Psoas muscle (tissue), 8 donors: ENCODE measurements at places on chromosomes 16 and 17.
A peak's percentile ranks its signal among the peaks of the same experiment; 100 is the strongest.

GRCh38 chr17:968812-969730 is 10.5 kb downstream of the NXN start:
- DNase-seq: no peak

DNA sequence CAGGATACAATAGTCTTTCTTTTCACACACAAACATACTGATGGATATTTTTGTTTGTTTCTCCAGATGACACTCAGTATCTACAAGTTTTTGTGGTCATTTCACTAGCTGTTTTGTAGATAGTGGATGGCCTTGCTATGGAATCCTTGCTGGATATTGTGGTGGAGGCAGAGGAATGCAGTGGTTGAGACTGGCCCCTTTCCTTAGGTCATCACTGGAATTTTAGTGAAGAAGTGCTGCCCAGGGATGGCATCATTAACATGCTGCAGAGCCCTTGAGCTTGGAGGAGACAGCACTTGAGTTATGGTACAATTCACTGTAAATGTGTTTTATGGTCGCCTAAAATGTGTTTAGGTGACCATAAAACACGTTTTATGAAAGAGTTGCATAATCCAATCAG is 455.9 kb upstream of the HSBP1 start:
- no peak for DNase-seq

DNA sequence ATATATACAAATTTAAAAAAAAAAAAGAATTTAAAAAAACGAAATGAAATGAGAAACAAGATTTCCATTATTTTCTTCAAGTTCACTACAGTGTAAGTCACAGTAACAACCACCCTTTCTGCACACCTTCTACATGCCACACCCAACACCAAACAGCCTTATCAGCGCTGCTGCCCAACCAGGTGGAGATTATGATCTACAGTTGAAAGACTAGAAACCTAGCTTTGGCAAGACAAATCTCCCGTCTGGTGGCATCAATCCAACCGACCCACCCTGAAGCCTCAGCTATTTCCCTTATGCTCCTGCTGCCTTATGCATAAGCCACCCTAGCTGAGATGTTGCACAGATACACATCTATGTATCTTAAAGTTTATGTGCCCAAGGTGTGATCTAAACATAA is 60.8 kb downstream of the PARN start:
- no peak for DNase-seq

- DNase-seq: no peak
Observed at GRCh38 chr17:10657879-10658278, 770 bp upstream of the MYH3 start.

- no peak for DNase-seq
Observed at GRCh38 chr17:4715063-4715744, 4.8 kb downstream of the ARRB2 start.

GRCh38 chr16:10976634-10977033 is 32.3 kb downstream of the CLEC16A start:
- DNase-seq: no peak

DNA sequence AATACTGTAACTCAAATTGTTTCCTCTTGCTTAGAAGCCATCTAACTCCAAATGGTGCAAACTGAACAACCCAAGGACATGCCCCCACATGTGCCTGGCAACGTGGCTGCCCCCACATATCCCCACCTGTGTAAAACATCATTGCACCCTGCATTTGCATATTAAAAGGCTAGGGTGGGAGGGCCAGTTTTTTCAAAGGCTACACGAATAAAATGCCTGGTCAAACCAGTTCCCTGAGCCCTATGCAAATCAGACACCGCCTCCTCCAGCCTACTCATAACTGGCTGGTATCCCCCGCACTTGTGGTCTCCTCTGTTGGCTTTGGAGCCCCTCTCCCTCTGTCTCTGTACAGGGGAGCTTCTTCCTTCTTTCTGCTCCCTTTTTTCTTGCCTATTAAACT is 26.7 kb downstream of the C16orf54 start:
- DNase-seq: no peak

DNA sequence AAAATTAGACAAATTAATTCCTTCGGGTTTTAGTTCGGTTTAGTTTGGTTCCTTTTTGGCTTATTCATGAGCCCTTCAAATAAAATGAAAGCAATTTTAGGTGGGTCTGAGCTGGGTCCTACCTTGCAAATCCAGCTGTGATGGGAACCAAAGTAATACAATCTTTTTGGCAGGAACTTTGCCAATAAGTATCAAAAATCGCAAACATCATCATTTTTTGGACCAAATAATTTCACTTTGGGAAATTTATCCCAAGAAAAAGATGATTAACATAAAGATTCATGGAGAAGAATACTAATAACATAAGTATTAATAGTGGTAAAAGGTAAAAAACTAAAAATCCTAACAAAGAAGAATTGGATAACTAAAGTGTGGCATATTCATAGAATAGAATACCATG is 67.8 kb upstream of the MYOCD start:
- no peak for DNase-seq

DNA sequence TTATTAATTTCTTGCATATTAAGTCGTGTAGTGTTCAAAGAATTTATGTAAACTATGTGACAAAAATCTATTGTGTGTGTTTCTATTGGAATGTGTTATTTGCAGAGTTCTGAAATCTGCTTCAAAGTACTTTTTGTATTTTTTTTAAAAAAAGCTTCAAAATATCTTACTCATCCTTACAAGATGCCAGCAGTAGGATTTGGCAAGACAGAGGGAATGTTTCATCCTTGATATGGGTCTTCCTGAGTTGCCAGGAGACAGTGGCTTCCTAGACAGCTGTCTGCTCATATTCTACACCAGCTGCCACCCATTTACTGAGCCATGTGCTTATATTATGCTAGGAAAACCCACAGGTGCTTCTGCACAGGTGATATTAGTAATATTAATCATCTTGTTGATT is 36.4 kb downstream of the EFCAB5 start:
- DNase-seq: no peak

DNA sequence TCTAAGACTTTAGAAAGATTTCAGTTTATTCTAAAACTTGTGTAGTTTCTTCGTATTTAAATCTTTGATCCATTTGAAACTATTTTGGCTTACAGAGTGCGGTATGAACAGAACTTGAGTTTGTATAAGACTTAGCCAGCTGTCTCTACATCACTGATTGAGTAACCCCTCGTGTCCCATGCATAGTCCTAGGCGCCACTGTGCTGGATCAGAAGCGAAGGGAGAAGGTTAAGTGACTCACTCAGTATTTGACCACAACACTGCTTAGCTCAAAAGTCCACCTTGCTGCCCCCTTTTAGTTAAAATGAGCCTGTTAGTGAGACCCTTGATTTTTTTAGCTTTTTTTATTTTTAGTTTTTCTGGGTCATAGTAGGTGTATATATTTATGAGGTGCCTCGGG is 28.4 kb downstream of the CD300LB start:
- DNase-seq: no peak

- no peak for DNase-seq
Observed at GRCh38 chr16:68533937-68534336, 5.2 kb upstream of the ZFP90 start.

DNA sequence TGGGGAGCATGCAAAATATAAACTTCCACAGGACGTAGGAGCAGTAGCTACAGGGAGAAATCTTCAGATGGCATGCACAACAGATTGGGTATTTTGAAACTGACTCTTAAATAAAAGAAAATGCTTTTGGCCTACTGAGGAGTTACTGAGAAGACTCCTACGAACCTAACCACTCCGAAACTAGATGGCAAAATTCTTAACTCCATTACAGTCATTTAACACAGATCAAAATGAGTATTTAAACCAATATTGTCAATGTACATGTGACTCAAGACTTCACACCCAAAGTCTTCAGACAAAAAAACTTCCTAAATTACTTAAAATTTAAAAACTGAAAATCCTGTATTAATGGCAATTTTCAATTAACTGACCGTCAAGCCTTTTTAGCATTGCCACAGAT is 8.4 kb upstream of the TERB1 start:
- no peak for DNase-seq

- DNase-seq: no peak
Observed at GRCh38 chr17:37391146-37391545, 15.4 kb downstream of the C17orf78 start.

GRCh38 chr17:31318298-31318801 is 3.1 kb downstream of the EVI2A start:
- peak; percentile 46 for DNase-seq

GRCh38 chr17:81438007-81438659 is 42.9 kb downstream of the BAHCC1 start:
- no peak for DNase-seq
